ENCODE measurements at places on chromosomes 1 and 21.

DNA sequence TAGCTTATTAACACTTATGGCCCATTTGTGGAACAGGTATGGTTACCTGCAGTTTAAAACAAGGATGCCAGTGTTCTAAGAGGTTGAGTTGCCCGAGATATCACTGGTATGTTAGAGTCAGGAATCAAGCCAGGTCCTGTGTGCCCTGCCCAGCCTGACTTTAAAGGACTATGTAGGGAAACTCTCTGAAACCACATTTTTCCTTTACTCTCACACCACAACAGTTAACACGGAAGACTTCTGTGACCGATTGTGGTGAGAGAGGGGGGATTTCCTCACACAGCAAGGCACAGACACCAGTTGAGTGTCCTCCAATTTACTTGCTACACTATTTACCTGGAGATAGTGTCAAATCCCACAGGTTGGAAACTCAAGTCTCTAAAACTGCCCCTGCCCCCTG lies 47.8 kb downstream of the UCK2 start:
- no peak for DNase-seq

DNA sequence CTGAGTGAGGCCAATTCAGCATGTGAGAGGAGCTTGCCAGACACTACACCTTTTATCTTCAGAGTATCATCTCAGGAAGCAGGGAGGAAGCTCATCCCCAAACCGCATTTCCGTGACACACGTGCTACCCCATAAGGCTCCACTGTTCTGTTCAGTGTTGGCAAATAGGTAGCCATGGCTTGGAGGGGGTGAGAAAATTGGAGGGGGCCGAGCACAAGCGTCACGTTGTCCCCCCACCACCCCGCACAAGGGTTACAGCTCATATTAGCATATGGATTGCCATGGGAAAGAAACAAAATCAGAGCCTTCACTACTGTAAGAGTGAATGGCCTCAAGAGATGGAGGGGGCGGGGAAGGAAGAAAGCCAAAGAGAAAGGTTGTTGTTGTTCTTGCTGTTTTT lies 46.7 kb downstream of the OLIG1 start:
- DNase-seq, result no peak

- no peak for DNase-seq
Measured at GRCh38 chr1:195530961-195531360, 1077.3 kb downstream of the KCNT2 start.

GRCh38 chr1:205190845-205191577 lies 20.5 kb downstream of the DSTYK start:
- no peak for DNase-seq

DNA sequence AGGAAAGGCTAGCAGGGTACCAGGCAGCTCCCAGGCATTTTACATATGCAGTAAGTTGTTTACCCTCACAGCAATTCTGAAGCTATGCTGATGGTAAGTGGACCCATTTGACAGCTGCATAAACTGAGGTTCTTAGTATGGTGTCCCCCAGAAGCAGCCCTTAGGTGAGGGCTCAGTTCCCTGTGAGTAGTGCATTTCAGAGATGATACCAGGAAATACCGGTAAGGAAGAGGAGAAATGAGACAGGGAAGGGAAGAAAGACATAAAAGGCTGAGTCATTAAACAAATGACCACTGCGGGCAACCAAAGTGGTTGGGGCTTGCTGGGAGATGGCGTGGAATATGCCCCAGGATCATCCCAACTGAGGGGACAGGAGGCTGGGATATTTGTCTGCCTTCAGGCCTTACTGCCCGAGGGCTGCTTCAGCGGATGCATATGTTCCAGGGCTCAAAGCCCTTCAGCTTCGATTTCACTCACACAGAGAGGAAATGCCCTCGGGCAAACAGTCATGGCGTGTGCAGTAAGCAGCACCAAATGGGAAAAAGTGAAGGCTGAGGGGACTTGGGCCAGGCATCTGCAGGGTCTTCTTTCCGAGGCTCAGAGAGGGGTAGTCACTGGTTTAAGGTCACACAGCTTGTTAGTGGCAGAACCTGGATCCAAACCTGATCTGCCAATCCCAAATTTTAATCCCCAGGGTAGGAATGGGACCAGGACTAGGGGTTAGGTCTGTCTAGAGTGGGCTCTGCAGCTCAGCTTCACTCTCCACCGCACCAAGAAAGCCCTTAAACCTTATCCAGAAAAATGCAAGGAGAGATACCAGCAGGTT lies 133.7 kb upstream of the RUNX3 start:
- DNase-seq, result no peak

DNA sequence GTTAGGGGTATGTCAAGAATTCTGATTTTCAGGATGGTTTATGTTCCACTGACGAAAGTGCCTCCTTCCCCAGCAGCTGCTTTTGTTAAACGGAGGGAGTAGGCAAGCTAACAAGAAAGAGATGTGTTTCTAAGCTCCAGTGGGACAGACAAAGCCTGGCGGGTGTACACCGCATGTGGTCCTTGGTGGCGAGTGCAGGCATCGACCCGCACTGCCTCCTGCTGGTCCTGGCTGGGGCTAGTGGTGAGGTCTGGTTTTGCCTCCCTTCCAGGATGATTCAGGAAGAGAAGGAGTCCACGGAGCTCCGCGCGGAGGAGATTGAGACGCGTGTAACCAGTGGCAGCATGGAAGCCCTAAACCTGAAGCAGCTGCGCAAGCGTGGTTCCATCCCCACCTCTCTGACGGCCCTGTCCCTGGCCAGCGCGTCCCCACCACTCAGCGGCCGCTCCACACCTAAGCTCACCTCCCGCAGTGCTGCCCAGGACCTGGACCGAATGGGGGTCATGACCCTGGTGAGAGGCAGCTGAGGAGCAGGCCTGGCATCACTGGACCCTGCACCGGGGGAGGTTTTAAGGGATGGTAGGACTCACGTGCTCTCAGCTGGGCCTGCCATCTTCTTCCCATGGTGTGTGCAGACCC lies 29.0 kb downstream of the PPFIA4 start:
- DNase-seq, result no peak

GRCh38 chr1:179889589-179889988 lies 7.5 kb downstream of the TOR1AIP1 start:
- DNase-seq, result no peak

DNA sequence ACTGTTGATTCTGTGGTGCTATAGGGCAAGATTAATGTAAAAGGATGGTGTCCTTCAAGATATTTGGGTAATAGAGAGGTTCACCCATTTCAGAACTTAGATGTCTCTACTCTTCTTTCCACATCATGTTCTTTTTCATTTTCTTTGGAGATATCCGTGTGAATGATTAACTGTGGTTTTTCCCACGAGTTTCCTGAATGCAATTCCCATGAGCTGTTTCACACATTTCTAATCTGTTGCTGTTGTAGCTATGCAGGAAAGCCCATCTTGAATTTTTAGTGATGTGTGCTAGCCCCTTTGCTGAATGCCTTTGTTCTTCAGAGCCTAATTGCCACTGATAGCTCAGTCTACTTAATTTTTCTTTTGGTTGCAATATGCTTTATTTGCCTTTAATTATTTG lies 27.6 kb downstream of the SNX27 start:
- DNase-seq, result no peak

DNA sequence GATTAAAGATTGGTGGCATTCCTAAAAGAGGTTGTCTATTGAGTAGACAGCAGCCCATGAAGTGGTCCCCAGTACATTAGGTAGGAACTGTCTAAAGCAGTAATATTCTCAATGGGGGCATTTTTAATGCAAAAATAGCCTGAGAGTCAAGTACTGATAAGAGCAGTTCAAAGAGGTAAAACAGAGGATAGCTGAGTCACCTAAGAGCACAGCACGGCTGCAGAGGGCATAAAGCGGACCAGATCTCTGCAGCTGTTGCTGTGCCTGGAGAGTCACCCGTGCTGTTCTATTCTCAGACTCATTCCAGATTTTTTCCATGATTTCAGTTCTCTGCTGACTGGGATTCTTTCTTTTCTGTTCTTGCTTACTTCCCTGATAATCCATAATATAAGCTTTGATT lies 313.2 kb downstream of the OLFM3 start:
- no peak for DNase-seq

DNA sequence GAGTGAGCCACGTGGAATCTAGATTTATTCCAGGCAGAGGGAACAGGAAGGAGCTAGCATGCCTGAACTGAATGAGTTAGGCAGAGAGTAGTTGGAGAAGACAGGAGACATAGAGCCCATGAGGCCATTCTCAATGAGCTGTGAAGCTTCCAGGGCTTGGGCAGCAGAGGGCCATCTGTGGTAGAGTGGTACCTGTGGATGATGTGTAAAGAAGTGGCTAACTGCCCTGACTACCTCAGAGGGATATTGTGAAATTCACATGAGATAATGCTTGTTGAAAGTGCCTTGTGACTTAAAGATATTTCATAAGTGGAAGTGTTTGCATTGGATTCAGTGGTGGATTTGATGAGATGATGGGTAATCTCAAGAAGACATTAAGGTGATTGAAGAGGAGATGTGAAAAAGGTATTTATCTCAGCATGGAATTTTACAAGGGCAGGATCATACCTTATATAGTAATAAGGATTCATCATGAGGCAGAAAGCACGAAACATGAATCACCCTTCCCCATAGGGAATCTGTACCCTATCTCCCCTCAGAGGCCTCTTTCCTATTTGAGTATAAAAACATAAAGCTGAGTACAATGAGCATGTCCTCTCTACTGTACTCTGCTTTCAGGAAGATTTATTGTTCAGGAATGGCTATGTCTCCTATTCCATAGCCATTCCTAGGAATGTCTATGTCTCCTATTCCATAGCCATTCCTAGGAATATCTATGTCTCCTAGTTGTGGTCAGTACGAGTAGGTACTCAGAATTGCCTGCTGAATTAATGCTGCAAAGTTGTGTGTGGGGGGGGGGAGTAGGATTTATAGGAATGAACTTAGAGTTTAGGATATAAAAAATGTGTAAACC lies 146.8 kb downstream of the PAPPA2 start:
- no peak for DNase-seq

DNA sequence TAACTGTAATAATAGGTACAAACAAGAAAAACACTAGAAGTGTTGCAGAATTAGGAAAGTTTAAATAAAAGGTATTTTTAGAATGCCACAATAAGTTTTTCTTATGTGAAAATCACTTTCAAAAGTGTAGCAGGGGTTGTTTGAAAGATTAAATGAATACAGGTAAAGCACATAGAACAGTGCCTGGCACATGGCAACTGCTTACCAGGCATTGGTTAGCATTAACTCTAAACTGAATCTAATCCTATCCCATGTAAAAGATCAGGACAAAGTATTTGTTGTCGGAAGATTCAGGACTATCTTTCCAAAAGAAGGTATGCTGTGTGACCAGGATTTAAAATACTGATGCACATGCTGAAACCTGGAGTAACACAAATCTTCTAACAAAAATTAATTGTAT lies 3.3 kb downstream of the AKT3 start:
- DNase-seq, result no peak

- no peak for DNase-seq
Measured at GRCh38 chr1:68525781-68526180, 28.9 kb upstream of the DEPDC1 start.

GRCh38 chr1:243713470-243714186 lies 136.4 kb downstream of the AKT3 start:
- DNase-seq, result no peak

GRCh38 chr1:6794164-6794563 lies 8.9 kb downstream of the CAMTA1 start:
- DNase-seq, result peak; percentile 15

DNA sequence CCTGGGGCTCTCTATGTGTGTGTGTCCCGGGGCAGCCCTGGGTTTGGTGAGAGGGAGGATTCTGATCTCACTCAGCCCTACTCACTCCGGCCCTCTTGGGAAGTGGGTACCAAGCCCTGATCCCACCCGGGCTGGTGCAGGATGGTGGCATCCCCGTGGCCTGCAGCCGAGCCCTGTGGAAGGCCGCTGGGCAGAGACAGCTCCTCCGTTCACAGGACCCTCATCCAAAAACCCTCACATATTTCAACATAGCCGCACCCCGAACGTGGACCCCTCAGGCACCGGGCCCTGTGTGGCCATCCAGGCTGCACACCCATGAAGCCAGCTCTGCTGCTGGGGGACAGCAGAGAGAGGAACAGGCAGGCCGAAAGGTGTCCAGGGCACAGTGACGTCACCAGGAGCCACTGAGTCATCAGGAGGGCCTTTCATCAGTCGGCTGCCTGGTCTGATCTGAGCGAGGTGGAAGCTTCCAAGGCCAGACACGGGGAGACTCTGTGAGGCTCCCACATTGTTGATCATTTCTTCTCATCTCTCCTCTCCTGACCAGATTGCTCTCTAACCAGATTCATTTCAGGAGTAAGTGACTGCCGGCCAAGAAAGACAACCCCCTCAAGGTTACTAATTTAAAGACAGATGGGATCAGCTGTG lies 16.2 kb upstream of the GPR157 start:
- DNase-seq, result peak; percentile 14

DNA sequence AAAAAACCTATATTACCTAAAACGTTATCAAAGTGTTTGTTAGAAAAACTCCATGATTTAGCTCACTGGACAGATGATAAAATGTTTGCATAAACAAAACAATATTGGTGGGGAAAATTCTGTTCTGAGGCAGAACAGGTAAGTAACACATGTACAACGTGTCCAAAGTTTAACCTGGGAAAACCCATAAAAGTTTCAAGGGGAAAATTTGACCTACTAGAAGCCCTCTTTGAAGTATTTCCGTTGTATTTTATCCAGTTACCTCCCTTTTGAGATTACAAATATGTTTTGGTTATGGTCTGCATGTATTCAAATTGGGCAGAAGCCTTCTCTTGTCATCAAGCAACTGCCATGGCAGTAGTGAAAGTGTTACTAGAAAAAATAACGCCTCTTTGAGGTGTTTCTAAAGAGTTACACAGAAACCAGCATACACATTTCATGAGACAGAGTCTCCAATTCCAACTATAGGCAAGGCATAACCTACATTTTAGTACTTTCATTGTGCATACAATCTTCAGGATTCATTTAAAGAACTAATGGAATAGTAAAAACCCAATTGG lies 58.0 kb upstream of the PDC start:
- DNase-seq, result no peak

DNA sequence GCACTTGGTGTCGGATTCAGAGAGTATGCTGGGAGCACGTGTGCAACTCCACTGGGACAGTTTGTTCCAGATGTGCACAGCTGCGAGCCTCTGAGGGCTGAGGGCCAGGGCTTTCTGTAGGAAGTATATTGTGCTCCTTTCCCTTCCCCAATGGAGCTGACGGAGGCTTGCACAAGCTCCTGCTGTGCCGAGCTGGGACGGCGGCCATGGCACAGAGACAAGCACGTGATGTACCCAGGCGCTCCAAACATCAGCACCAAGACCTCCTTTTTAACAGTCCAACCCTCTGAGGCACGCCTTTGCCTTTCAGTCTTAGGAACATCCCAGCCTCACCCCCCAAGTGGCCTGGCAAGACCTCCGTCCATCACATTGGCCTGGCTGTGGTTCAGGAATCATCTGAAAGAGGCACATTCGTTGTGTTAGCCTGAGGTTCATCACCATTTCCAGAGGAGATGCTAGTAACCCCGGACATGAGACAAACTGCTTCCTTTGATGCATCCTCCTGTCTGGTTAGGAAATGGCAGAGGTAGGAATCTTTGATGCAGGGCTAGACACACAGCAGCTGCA lies 339.2 kb upstream of the KAZN start:
- no peak for DNase-seq

Data from inflammatory macrophage (primary cell).